ENCODE measurements at places on chromosomes 3 and 15.

DNA sequence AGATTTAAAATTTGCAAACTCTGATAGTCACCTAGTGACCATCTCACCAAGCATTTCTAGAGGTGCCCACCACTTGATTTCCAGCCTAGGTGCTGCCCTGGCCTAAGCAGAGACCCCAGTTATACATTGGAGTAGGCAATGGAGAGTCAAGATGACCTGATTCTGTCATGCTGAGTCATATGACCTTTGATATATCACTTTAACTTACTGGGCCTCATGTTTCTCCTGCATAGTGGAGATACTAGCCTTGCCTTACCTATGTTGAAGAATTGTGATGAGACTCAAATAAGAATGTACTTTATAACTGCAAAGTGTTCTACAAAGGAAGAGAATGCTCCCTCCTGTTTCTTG is 75.5 kb upstream of the XCR1 start:
- no peak for DNase-seq

DNA sequence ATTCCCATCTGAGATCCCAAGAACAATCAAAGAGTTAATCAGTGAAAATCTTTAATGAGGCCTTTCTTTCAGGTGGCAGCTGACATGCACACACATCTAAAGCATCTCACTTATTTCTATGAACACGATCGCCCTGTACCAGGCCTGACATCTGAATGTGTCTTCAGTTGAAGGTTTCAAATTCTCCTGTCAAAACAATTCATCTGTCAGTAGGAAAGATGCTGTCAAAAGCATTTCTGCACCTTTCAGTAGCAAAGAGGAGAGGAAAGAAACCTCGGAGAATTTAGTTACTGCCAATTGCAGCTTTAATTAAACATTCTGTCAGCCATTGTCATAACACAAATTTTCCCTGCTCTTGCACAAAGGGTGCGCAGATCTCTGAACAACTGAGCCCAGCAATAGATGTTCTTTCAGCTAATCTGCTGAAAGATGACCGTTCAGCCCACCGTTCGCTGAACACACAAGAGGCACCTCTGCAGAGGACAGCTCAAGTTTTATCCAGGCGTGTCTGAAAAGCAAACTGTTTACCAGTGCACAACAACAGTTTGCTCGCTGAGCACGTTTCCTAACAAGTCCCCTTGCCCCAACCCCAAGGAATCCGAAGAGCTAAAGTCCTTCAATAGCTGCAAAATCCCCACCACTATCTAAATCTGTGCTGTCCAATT is 34.1 kb downstream of the LRIG1 start:
- DNase-seq = peak; percentile 50

- DNase-seq = no peak
Measured at GRCh38 chr3:52104684-52105640, 48.6 kb upstream of the DUSP7 start.

DNA sequence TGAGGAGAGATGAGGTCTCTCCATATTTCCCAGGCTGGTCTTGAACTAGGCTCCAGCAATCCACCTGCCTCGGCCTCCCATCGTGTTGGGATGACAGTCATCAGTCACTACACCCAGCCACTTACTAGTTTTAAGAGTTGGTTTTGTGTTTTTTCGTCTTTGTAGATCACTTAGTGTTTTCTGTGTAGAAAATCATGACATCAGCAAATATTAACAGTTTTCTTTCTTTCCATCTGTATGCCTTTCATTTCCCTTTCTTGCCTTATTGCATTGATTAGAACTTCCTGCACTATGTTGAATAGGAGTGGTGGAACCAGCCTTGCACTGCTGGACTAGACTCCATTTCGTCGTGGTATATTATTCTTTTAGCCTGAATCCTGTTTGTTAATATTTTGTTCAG is 415.5 kb downstream of the FHIT start:
- no peak for DNase-seq

DNA sequence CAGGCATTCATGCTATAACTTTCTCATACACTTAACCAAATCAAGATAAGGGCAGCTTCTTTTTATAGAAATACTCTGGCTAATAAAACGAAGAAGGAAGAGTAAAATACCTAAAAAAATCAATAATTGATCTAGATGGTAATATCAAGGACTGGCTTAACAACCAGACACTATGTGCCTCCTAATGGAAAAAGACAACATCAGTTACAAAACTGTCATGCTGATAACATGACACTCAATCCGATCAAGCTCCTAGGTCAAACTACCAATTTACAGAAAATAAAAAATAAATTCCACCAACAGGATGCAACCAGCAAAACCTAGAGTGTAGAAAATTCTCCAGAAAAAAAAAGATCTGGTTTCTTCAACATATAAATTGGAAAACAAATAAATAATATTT is 634.6 kb downstream of the IGSF11 start:
- no peak for DNase-seq

- DNase-seq = no peak
Measured at GRCh38 chr15:99296386-99296785, 45.1 kb downstream of the LRRC28 start.

GRCh38 chr3:139427283-139428060 is 38.0 kb upstream of the COPB2 start:
- DNase-seq = peak; percentile 80

GRCh38 chr3:125156456-125156855 is 56.1 kb downstream of the SLC12A8 start:
- no peak for DNase-seq

GRCh38 chr3:100216713-100217112 is 44.1 kb upstream of the TBC1D23 start:
- DNase-seq = no peak

DNA sequence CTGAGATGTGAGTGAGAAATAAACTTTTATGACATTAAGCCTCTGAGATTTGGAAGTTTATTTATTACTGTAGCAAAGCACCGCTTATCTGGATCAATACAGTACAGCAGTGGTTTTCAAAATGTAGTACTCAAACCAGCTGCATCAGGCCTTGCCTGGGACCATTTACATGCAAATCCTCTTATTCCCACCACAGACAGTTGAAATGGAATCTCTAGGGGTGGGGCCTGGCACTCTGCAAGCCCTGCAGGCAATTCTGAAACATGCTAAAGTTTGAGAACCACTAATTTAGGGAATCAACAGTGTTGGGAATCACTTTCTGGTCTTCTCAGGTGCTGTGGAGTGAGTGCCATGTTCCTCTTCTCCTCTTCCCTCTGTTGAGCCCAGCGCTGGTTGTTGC is 77.8 kb upstream of the TAMM41 start:
- DNase-seq = no peak

DNA sequence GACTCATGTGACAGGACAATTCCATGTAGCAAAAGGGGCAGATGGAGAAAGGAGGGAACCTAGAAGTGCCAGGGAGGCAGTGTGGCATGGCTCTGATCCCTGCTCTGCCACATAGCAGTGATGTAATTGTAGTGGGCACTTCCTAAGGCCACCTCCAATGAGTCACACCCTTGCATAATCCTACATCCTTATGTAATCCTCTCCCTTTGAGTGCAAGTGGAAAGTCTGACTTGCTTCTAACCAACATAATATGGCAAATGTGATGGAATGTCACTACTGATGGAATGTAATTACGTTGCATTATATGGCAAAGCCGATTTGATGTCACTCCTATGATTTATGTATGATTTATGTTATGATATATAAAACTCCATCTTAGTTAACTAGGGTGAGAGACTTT is 72.9 kb upstream of the ATP2C1 start:
- DNase-seq = no peak

DNA sequence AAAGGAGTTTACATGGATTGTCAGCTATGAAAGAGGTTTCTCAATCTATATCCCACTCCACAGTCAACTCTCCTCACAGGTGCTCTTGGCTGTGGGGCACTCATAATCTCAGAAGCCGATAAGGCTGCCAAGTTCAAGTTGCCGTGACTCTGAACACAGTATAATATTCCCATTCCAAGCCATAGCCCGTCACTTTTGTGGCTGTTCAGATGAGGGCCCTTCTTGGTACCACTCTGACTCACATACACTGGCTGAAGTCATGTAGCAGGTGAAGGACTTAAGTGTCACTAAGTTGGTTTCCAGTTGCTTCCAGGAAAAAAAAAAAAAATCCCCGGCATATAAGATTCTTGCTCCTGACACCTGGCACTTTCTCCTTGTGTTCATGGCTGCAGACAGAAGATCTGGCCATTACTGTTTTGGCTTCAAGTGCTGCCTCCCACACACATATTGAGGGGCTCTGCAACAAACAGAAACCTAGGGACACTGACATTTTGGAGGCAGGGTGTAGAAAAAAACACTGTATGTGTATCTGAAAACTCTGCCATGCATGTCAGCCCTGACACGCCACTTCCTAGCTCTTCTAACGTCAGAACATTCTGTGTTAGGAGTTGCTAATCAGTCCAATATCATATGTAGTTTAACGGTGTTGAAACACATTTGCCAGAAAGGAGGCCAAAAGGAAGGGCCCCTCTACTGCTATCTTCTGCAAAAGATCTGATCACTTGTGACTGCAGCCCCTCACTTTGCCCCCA is 170.2 kb upstream of the ICE2 start:
- DNase-seq = no peak

- DNase-seq = no peak
Measured at GRCh38 chr3:119388577-119388976, 74.8 kb downstream of the TMEM39A start.

DNA sequence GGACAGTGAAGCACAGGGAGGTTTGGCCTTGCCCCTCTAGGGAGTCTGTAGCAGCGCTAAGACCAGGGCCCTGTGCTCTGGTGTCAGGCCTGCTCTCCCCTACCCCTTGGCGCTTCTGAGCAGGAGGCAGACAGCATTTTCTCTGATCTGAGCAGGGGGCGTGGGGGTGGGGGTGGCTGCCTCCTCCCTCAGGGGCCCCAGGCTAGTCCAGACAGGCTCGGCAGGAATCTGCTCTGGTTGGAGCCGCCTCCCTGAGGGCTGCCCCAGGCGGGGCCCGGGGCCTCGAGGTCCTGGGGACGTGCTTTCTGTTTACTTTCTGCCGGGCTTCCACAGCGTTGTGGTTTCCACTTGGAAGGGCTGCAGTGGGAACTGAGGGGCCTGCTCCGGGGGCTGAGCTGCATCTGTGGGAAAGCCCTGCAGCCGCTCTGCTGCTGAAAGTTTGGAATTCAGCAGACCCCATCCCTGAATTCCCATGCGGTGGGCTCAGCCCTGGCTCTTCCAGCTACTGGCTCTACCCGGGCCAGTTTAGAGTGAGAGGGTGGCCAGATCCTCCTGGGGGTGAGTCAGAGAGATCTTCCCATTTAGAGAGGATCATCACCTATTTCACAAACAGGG is 105.4 kb downstream of the LINGO1 start:
- no peak for DNase-seq

DNA sequence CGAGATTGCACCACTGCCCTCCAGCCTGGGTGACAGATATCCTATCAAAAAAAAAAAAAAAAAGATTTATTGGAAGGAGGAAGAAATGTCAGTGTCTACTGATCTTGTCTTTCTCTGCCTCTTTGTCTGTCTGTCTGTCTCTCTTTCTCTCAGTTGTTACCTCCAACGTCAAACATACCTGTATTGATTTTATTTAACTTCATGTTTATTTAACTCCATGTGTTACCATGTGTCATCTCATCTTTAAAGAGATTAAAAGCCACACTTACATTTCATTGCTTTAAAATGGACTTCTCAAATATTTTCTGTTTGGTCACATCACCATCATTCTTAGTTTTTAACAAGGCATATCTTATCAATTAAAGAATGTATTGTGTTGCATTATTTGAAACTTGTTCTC is 9.4 kb downstream of the CLDN11 start:
- no peak for DNase-seq

DNA sequence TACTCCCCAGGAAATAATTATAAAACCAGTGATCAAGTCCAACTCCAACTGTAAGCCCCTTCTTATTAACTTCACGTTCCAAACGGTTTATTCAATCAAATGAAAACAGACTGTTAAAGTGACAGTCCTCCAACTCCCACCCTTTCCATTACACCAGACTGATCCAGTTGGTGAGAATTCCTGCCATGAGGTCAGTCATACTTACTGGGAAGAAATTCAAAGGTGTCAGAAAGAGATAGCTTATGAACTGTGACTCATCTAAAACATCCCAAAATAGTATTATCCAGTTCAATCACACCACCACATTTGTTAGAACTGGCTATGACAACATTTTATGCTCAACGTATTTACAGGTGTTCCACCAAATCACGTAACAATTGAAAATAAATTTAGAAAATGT is 19.5 kb downstream of the SMARCC1 start:
- no peak for DNase-seq

DNA sequence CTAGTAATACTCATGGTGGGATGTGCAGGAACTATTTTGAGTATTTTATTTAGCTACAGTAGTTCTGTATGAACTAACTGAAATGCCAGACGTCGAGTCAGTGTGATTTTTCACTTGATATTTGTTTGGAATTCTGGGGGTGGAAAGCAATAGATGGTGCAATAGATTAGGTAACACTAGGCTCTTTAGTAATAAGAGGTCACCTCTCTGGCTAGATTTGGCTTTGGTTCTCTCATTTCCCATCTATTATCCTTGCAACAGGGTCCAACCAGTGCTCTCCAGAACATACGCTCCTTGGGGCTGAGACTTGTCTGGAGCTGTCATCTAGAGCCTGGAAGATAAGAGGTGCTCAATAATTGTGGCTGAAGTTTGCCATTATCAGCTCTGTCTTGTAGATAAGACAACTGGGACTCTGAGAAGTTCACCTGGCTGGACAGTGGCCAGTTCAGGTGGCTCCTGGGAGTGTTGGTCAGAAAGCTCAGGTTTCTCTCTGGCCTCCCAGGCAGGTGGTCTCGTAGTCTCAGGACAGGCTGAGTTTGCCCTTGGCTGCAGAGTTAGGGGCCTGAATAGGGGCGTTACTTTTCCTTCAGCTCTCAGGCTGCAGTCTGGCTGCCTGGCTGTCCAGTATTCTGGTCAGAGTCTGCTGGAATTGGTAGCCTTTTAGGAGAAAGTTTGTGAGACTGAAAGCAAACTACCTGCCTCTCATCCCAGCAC is 277.5 kb upstream of the RGMA start:
- no peak for DNase-seq

DNA sequence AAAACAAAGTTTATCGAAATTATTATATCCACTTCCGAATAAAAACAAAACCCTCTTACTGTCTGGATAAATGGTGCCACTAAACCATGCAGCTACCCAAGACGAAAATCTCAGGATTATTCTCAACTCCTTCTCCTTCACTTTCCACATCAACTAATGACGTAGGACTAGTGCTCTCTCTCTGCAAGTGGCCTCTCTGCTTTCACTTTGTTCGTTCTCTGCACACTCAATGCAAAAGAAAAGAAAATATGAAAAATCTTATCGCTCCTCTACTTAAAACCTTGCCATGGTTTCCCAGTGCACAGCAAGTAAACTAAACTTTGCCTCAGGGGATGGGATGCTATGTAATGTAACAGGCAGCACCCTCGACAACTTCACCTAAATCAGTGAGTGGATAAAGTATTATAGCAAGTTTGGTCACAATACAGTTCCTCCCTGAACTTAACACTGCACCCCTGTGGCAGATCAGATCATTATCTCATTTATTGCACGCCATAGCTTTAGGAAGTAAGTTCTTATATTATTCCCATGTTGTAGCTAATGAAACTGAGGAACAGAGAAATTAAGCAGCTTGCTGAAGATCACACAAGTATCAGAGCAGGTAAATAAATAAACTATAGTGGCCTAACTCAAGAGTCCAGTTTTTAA is 262.7 kb upstream of the GADL1 start:
- no peak for DNase-seq

- DNase-seq = no peak
Measured at GRCh38 chr3:18111796-18112232, 313.3 kb downstream of the SATB1 start.
